ENCODE measurements at places on chromosomes 4 and X.

GRCh38 chr4:56906489-56907393, 959 bp upstream of the REST start:
- DNase-seq: no peak

DNA sequence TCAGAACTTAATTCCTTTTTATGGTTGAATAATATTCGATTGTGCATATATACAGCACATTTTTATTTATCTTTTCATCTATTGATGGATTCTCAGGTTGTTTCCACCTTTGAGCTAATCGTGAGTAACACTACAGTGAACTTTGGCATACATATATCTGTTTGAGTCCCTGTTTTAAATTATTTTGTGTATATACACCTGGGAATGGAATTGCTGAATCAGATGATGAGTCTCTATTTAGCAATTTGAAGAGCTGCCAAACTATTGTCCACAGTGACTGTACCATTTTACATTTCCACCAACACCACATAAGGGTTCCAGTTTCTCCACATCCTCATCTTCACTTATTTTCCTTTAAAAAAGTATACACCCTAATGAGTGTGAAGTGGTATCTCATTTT, 166.2 kb upstream of the FGF13 start:
- DNase-seq: no peak

DNA sequence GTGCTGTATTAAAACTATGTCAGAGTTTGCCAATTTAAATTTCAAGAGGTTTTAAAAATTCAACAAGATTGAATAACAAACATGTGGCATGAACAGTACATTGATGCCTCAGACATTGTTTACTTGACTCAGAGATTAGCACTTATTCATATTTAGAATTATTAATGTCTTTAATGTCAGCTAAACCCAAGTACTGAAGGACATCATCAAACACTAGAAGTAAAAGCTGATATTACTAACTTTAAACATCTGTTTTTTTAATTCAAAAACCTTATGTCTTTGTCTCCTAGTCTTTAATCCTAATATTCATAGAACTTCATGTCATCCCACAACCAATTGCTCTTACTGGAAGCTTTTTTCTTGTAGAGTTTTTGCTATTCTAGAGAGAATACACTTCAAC, 406.2 kb upstream of the PCDH7 start:
- DNase-seq: no peak

GRCh38 chr4:150976478-150977118, 38.5 kb downstream of the LRBA start:
- no peak for DNase-seq

DNA sequence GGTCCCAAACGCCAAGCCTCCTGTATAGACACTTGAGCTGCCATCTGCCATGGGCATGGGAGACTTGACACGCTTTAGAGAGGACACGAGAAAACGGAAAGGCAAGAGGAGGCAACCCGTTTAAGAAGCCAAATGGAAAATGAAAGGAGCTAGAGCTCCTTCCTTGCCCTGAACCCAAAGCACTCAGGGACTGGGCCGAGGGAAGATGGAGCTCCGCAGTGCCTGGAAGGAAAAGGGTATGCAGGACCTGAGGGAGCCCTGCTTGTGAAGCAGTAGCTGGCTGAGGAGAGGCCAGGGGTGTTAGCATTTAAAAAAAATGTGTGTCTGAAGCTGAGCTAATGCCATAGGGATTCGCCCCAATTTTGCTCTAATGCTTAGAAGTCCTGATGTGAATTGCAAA, 15.1 kb downstream of the MCF2 start:
- no peak for DNase-seq

DNA sequence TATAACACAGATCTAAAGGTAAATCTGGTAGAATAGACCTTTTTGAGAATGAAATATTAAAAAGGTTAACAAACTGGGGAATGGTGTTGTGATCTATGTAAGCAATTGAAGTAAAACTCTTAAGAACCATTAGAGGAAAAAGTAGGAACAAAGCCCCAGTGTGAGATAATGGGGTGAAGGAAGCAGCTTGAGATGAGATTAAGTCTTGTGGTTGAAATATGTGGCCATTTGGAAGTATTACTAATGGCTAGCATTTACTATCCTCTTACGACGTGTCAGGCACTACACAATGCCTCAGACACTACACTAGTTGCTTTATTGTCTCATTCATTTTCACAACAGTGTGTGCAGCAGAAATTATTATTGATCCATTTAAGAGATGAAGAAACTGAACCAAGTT, 25.9 kb upstream of the NDNF start:
- no peak for DNase-seq

GRCh38 chr4:157115613-157116335, 39.8 kb downstream of the GLRB start:
- DNase-seq: no peak

- no peak for DNase-seq
Observed at GRCh38 chr4:77590482-77590881, 15.1 kb upstream of the CXCL13 start.

- no peak for DNase-seq
Observed at GRCh38 chr4:95980877-95981360, 141.0 kb downstream of the PDHA2 start.

- no peak for DNase-seq
Observed at GRCh38 chr4:90419124-90419711, 292.0 kb downstream of the CCSER1 start.

DNA sequence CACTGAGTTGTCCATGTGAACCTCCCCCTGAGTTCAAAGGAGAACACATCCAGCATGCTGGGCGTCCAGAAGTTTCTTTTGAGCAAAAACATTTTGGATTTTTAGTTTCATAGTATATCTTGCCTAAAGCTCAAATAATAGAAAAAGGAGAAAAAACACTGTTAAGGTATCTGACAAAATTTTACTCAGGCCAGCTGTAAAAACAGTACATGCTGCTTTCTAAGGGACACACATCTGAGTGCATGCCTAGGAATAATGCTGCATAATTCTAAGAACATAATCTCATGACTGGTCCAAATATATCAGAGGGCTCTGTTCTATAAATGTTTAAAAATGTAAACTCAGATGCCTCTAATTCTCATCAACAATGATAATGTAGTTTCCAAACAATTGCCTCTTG, 561.3 kb upstream of the INTU start:
- DNase-seq: no peak

- no peak for DNase-seq
Observed at GRCh38 chrX:49060914-49061313, 2.1 kb downstream of the CCDC120 start.

- DNase-seq: no peak
Observed at GRCh38 chrX:21725496-21725895, 32.4 kb downstream of the SMPX start.

DNA sequence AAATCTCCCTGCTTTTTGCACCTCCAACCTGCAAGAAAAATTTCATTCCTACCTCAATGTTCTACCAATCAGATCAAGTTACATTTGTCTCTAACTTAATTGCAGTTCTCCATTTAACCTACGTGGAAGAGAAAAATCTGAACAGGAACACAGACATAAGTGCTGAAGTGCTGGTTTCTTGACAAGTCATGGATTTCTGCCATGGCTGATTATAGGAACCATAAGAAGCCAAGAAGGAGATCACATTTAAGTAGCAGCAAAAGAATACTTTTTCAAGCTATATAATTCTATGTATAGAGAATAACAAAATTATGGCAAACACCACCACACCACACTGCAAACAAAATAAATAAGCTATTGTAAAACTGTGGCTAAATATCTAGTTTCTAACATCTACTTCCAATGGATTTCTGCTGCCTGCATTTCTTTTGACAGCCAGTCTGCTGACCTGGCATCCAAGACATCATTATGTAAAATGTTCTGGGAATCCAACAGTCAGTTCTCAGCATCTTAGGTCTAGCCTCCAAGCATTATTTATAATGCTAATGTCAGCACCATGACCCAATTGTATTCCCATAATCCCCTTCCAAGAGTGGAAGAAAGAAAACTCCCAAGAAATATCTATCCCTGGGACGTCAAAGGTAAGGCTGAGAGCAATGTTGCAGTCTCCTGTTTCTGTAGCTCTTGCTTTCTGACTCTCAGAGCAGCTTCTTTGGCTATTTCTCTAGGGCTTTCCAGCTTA, 50.8 kb upstream of the GAB1 start:
- no peak for DNase-seq

DNA sequence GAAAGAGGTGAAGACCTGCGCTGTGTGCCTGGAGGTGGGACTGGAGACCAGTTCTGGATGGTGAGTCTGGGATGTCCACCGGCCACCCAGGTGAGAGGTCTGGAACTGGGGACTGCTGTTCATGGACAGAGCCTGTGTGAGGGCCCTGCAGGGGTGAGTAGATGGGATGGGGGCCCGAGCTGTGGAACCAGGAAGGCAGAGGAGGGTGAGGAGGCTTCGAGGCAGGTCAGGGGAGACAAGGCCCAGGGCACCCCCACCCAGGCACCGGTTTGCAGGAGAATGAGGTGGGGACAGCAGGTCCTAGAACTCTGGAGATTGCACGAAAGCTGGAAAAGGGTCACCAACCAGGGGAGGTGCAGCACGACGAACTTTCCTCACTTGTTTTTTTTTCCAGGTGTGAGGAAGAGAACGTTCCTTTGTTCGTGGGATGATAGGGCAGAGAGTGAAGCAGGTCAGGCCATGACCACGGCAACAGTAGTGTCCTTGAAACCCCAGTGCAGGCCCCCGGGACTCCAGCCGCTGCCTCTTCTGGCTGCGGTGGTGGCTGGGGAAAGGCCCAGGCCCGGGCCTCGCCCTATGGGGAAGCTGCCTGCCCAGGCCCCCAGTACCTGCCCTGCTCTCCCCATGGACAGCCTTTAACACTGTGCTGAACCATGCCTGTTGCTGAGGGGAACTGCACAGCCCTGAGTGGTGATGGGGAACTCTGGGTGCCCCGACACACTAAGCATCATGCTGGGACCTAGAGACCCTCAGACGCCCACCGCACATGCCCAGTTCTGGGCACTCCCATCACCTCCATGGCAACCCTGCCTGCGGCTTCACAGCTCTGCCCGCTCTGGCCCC, 22.9 kb downstream of the TNIP2 start:
- no peak for DNase-seq

- no peak for DNase-seq
Observed at GRCh38 chr4:126890994-126891393, 741.8 kb upstream of the INTU start.

DNA sequence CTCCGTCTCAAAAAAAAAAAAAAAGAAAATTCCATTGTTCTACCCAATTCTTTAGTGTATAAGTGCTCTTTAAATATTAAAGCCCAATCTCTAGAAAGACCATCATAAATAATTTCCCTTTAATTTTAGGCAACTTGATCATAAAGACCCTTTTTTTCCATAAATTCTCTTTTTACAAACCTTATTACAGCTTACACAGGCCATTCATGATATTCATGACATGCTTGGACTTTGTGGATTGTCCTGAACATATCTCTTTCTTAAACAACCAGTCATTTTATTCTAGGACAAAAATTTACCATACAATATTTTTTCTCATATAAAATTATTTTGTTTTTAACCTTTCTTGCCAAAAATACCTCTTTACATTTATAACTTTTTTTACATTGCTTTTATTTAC, 30.5 kb downstream of the TLR8 start:
- DNase-seq: no peak

- no peak for DNase-seq
Observed at GRCh38 chr4:121764702-121765367, at the start of gene SMIM43. Gene SMIM43 (minus strand): TSS chr4:121765164. CDS start chr4:121765105, 59 bp downstream.

DNA sequence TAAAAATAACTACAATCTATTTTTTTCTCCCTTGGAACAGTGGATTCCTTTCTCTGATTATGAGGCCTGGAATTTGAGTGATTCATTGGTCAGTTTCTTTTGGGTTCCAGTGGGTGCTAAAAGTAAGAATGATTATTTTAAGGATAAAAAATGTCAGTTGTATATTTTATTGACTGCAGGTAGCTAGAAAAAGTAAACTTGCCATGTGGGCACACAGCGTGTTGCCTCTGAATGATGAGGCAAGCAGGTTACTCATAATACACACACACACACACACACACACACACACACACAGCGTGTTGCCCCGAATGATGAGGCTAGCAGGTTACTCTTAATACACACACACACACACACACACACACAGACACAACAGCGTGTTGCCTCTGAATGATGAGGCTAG, 13.8 kb downstream of the GALNT7 start:
- DNase-seq: no peak

- DNase-seq: no peak
Observed at GRCh38 chr4:189548484-189549125, 392.1 kb upstream of the FRG1 start.

- no peak for DNase-seq
Observed at GRCh38 chr4:56863441-56864139, 42.1 kb upstream of the SPINK2 start.

GRCh38 chrX:49725923-49726904, 30.4 kb upstream of the PAGE1 start:
- no peak for DNase-seq

GRCh38 chr4:41646862-41647261, 101.7 kb downstream of the PHOX2B start:
- DNase-seq: no peak

DNA sequence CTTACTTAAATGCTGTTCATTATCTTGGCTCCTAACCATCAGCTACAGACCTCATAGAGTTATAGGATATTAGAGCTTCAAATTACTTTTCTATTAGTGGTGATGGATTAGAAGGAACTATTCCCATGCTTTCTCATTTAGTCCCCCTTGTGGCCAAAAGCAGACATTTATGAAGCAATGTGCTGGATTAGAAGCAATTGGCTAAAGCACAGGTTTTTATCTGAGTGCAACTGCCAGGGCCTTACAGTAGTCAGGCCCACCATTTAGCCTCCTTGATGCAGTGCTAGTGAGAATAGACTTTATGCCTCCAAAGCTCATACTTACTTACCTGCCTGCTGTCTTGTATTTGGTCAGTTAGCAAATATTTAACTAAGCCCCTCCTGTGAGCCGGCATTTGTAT, 93.0 kb downstream of the TSPAN7 start:
- no peak for DNase-seq

DNA sequence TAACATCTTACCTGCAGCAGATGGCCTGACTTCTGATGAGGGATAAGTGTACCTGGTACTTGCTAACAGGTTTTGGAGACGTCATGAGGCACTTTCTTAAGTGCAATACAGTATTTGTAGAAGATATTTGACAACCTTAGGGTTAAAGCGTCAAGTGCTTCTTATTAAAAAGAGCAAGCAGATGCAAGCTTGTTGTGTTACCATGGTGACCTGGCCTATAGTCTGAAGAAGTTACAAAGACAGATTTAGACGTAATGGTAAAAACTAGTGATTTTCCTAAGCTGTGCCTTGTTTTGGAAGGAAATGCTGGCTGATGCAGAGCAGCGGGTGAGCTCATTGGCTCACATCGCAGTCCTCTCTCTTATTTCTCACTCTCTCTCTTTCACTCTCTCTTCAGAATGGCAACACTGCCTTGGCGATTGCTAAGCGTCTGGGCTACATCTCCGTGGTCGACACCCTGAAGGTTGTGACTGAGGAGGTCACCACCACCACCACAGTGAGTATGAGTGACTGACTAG, 243.6 kb downstream of the ANK2 start:
- DNase-seq: no peak

All from stimulated activated CD4-positive, alpha-beta T cell treated with anti-CD3 and anti-CD28 coated beads, TNF-alpha, amount 100 ng/mL, for 1 hour (primary cell).